ENCODE measurements at places on chromosomes 2 and 18. TPM values are rescaled to one million over a fixed set of nuclear protein-coding genes. Genes with fewer than 3 reads are reported as not detected.
A peak's percentile ranks its signal among the peaks of the same experiment; 100 is the strongest.

WNT10A gene
- total RNA-seq = 8.0 TPM

- DNase-seq = no peak
Measured at GRCh38 chr2:136351684-136352083, 233.7 kb upstream of the CXCR4 start.

- no peak for DNase-seq
Measured at GRCh38 chr2:188132385-188132784, 159.3 kb upstream of the GULP1 start.

DNA sequence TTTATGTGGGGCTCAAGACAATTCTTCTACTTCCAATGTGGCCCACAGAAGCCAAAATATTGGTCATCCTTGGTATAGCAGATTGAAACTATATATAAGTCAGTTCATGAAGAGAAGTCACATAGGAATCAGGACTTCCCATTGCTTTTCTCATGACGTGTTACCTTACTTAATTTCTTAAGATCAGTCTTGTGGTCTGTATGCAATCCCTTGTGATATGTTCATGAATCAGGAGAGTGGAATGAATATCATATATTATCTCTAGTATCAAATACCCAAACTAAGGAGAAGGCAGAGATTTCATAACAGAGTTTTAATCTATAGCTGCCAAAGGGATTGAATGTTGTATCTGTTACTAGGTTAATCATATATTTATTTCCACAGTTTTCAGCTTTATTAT lies 1390.4 kb downstream of the SUCLG1 start:
- DNase-seq = no peak

GRCh38 chr2:70607121-70607561 lies 53.5 kb upstream of the TGFA start:
- DNase-seq = no peak

GRCh38 chr2:237282568-237283128 lies 131.3 kb downstream of the COL6A3 start:
- no peak for DNase-seq

GRCh38 chr18:59696311-59697235 lies 650 bp downstream of the CCBE1 start:
- DNase-seq = no peak

DNA sequence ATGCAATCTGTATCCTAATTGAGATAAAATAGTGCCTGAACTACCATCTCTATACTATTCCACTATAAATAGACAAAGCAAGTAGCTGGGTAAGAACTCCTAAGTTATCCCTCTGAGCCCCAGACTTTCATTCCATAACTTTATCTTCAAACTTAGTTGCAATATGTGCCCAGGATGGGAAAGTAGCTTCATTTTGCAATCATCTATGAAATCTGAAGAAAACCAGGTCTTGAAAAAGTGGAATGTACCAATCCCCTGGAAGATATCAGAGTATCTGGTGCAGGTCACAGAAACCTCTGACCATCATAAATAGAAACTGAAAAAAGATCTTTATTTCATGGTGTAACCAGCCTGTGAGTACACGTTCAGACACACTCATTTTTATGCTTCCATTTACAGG lies 78.1 kb upstream of the TMEM178A start:
- no peak for DNase-seq

CHRNG gene
- total RNA-seq = not detected

SGPP2 gene
- total RNA-seq = 59.4 TPM

GRCh38 chr2:27552941-27553340 lies 29.9 kb upstream of the ZNF512 start:
- no peak for DNase-seq

DNA sequence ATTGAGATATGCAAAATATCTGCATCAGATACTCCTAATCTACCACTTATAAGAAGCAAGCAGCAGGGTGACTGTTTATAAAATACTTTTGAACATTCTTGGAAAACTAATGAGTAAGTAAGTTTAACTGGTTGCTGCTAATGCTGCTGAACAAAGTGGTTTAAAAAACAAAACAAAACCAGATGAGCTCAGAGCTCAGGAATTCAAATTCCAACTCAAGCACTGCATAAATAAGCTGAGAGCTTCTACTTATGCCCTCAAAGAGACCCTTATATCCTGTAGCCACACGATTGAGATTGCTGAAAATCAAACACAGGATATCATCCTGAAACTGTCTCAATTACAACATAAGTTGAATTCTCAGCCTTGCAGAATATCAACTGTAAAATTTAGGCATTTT lies 62.3 kb upstream of the NYAP2 start:
- no peak for DNase-seq

- peak; percentile 52 for DNase-seq
Measured at GRCh38 chr2:219294356-219295351, 14.5 kb downstream of the PTPRN start.

DNA sequence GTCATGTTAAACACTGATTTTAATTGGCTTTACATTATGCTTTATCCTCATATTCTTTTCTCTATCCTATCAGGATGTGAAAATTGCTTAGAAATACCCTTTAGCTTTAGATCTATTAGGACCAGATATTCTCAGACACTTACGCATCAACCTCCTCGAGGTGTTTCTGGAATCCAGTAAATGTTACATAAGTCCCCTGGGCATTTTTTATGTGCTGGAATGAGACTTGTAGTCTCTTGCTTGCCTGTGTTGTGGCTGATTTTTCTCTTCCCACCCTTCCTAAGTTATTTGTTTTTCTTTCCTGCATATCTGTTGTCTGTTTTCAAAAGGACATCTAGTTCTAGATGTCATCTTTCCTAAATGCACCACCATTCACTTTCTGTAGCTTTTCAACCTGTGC lies 197.1 kb downstream of the CCDC85A start:
- DNase-seq = no peak

DCDC2C gene
- not detected for total RNA-seq

DNA sequence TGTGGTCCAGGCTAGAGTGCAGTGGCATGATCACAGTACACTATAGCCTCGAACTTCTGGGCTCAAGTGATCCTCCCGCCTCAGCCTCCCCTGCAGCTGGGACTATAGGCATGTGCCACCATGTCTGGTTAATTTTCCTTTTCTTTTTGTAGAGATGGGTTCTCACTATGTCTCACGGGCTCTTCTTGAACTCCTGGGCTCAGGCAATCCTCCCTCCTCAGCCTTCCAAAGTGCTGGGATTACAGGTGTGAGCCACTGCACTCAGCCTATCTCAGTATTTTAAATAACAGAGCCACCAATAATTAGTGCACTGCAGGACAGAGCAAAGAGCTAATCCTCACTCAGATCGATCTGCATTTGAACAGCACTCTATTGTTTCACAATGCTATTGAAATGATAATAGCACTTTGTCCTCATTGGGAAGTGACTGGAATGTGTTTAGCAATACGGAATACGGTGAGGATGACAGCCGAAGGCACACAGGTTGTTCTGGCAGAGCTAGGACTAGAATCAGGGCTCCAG lies 335.9 kb downstream of the DLGAP1 start:
- no peak for DNase-seq

DNA sequence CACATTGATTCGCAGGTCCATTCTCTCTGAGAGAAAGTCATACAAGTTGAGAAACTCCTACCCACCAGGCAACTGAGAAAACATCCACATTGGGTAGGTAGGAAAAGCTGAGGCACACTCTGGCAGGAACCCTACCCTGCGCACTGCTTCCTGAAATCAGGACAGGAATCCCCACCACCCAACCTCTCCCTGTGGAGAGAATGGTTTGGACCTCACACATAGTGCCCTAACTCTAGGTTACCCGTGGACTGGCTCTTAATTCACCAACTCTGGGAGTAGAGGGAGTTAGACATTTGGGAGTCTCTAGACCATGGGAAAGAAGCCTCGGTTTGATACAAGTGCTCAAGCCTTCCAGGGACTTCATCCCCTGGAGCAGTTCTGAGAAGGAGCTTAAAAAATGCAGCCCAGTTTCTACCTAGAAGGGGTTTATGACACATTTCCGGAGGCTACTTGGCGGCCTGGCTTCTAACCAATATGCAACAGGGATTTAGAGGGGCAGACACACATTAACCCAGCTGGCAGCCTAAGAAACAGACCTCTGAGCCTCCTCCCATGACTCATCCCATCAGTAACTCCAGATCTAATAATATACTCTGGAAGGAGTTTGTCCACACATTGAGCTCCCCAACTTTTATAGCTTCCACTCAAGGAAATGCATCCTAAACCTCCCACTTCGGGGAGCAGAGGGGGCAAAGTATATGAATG lies 136.7 kb downstream of the EML6 start:
- DNase-seq = no peak

SLC39A10 gene
- total RNA-seq = 6.2 TPM

RTP5 gene
- total RNA-seq = not detected

DNA sequence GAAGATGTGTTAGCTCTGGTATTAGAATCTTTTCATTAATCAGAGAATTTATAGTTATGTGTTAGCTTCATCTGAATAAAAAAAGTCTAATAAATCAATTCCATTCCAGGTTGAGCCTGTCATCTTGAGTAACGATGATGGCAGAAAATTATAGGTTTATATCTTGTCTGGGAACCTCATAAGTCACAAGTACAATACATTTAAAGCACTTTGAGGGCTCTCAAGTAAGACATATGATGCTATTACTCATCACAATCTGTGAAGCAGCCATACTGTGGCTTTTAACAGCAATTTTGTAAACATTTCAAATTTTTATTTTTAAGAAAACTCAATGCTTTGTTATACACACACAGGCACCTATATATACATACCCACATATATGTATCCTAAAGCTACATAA lies 484.1 kb upstream of the VRK2 start:
- DNase-seq = no peak

GRCh38 chr2:54052825-54053718 lies 62.3 kb upstream of the ACYP2 start:
- DNase-seq = no peak

DLX2 gene
- not detected for total RNA-seq

DNA sequence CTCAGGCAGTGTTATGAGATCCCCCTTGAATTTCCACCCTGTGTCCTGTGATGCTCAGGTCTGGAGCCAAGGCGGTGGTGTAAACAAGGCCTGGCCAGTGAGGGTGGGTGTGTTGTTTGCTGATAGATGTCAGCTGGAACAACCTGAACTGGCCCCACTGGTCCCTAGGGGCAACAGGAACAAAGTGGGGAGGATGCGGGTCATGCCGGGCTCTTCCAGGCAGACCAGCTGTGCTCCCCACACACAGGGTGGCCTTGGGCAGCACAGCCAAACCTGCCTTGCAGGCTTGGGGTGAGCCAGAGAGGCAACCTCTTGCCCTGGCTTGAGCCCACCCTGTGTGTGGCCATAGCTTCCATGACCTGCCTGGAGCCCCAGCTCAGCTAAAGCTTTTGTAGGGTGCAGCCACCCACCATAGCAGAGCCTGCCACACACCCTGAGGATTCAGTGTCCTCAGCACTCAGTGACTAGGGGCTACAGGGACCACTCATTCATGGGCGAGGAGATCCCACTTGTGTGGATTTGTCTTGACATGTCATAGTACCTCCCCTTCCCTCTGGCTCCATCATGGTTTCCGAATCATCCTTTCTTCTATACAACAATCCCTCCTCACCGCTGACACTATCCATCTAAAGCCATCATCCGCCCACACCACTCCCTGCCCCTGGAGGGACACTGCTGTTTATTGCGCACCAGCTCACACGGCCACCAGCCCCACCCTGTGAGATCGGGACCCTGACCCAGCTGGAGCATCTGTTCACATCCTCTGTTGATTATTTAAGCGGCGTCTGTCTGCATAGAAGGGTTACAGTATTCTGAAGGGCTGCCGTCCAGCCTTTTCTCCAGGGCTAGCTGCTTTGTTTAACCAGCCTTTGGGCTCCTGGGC lies 268.8 kb downstream of the CYP26B1 start:
- DNase-seq = no peak
